Fibroblast of lung (primary cell): ENCODE measurements at places on chromosomes 3 and 15. TPM values are rescaled to one million over a fixed set of nuclear protein-coding genes. Genes with fewer than 3 reads are reported as not detected.

DNA sequence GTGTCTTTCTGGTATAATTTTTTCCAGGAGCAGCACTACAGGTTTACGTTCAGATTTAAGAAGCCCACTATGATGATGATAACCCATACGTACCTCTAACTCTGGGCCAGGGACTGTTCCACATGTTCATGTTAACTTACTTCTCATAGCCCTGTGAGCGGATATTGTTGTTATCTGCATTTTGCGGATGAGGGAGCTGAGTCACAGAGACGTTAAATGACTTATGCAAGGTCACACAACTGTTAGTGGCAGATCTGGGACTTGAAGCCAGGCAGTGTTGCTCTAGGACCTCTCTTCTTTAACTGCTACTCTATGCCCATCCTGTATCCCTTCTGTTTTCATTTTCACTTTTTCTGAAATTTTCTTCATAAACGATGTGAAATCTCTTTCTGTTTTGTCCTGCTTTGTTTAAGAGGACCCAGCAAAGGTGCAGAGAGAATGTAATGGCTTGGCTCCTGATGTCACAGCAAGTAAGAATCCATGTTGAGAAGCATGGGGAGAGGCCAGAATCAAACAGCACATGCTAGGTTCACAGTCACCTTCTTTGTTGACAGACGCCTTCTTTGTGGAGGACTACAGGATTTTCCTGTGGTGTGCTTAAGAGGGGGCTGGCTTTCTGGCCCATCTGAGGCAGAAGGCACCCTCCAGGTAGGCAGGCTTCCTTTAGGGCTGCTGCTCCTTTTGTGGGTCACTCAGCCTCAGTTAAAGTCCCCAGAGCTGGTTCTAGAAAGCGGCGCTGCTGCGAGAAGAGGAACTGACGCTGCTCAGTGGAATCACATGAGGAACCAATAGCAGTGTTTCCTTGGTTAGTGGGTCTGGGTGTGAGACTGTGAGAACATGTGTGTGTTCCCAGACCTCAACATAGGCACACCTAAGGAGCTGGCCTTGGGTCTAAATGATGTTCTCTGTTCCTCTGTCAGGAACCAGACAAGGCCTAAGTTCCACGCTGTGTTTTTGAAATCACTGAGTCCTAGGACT is 121.6 kb downstream of the TMEM108 start:
- H3K4me1 ChIP-seq = no peaks in the 10 kb centered on the region
- H3K27ac ChIP-seq = no peak overlapping the region
- no peaks in the 10 kb centered on the region for H3K27me3 ChIP-seq
- H3K36me3 ChIP-seq = no peaks in the 10 kb centered on the region
- no peak for DNase-seq
- H3K4me3 ChIP-seq = no peak overlapping the region

DNA sequence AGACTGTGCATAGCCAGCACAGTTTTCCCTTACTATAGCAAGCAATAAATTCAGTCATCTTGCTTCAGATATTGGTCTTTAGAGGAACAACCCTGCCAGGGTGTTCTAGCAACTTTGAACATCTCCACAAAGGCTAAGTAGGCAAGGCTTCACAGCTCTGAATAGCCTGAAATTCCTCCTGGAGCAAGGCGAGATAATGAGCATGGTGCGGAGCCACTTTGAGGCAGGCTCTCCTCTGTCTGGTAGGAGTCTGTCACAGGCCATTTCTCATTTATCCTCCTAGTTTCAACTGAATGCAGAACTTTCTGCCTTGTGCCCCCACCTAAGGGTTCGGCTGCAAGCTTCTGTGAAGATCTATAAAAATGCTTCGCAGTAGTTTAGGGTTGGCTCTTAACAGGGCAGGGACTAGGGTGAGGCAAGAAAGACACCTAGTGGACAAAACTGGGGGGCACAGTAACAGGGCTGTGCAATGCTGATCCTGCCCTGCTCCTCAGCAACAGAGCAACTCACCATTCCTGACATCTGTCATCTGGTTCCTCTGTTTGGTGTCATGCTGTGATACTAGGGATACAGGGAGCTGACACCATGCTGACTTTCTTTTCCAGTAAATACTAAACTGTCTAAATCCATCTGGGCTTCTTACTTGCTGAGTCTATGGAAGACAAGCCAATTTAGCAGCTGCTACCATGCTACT is 16.6 kb upstream of the EHHADH start:
- H3K4me3 ChIP-seq = no peak overlapping the region
- H3K27ac ChIP-seq = no peak overlapping the region
- peak; percentile 30 for DNase-seq
- H3K36me3 ChIP-seq = no peaks in the 10 kb centered on the region
- H3K4me1 ChIP-seq = no peaks in the 10 kb centered on the region
- no peaks in the 10 kb centered on the region for H3K27me3 ChIP-seq

- no peak overlapping the region for H3K27ac ChIP-seq
- H3K36me3 ChIP-seq = no peaks in the 10 kb centered on the region
- H3K4me1 ChIP-seq = no peaks in the 10 kb centered on the region
- no peaks in the 10 kb centered on the region for H3K27me3 ChIP-seq
These were observed 68.5 kb downstream of the CBLB start for GRCh38 chr3:105800320-105800719.

RYR3 gene
- total RNA-seq = 0.17 and 0.26 TPM in 2 replicates

GRCh38 chr3:55725681-55726500 is 238.8 kb upstream of the WNT5A start:
- H3K4me3 ChIP-seq = no peak overlapping the region
- DNase-seq = no peak
- no peaks in the 10 kb centered on the region for H3K36me3 ChIP-seq
- no peaks in the 10 kb centered on the region for H3K4me1 ChIP-seq
- peaks cover 4% of the 10 kb centered on the region for H3K27me3 ChIP-seq

ATR gene
- 17.0 and 21.6 TPM in 2 replicates for total RNA-seq

GRCh38 chr3:13506680-13507079 is 26.6 kb downstream of the HDAC11 start:
- H3K27me3 ChIP-seq = no peaks in the 10 kb centered on the region
- H3K27ac ChIP-seq = no peak overlapping the region
- no peak for DNase-seq
- H3K4me3 ChIP-seq = no peak overlapping the region
- no peaks in the 10 kb centered on the region for H3K36me3 ChIP-seq
- peaks cover 2% of the 10 kb centered on the region for H3K4me1 ChIP-seq

DNA sequence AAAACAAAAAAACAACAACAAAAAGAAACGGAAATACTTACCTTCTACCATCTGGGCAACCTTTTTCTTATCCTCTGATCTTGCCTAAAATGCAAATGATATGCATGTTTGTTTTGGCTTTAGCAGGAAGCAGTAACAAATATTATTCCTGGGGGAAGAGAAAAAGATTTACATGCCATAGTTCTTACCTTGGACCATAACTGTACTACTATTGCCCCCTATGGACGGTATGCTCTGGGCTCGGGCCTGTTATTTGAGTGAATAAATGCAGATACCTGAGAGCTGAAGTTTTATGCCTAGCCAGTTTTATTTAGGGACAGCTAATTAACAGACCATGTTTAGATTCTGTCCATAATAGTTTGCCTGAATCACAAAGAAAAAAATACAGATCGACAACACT is 12.6 kb upstream of the STARD5 start:
- H3K27ac ChIP-seq = no peak overlapping the region
- peaks cover 12% of the 10 kb centered on the region for H3K4me1 ChIP-seq
- H3K27me3 ChIP-seq = no peaks in the 10 kb centered on the region

- no peak overlapping the region for H3K4me3 ChIP-seq
- H3K27me3 ChIP-seq = no peaks in the 10 kb centered on the region
- no peak for DNase-seq
- H3K4me1 ChIP-seq = no peaks in the 10 kb centered on the region
- no peak overlapping the region for H3K27ac ChIP-seq
These were observed 35.5 kb upstream of the PLXNA1 start for GRCh38 chr3:126947429-126947828.

- peaks cover 17% of the 10 kb centered on the region for H3K4me1 ChIP-seq
- H3K27me3 ChIP-seq = no peaks in the 10 kb centered on the region
- DNase-seq = no peak
- H3K27ac ChIP-seq = peak overlapping the region; percentile 78
These were observed 296 bp downstream of the TPRA1 start for GRCh38 chr3:127590282-127590592.

PEX11A gene
- 11.7 and 15.9 TPM in 2 replicates for total RNA-seq

- DNase-seq = peak; percentile 69
- peaks cover 3% of the 10 kb centered on the region for H3K4me1 ChIP-seq
- no peaks in the 10 kb centered on the region for H3K36me3 ChIP-seq
- H3K4me3 ChIP-seq = no peak overlapping the region
- no peaks in the 10 kb centered on the region for H3K27me3 ChIP-seq
- no peak overlapping the region for H3K27ac ChIP-seq
These were observed 114.0 kb upstream of the OSTN start for GRCh38 chr3:191085091-191085490.

DNA sequence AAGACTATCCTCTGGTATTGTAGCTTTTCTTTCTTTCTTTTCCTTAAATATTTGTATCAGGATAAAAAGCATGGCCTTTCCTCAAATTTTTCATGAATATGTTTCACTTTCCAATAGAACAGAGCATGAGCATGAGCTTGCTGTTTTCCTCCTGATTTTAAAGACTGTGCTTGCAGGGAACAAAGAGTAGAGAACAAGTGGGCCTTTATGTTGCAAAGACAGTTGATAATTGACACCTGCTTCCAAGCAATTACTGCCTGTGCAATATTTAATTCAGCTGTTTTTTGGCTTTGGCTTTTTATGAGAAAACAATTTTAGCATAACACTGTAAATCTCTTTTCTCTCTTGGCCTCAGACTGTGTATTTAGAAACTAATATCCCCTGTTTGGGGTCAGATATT is 263.6 kb upstream of the AZI2 start:
- H3K4me1 ChIP-seq = no peaks in the 10 kb centered on the region
- H3K27ac ChIP-seq = no peak overlapping the region
- no peak for DNase-seq
- H3K27me3 ChIP-seq = no peaks in the 10 kb centered on the region
- no peak overlapping the region for H3K4me3 ChIP-seq

MRPL47 gene
- 26.2 and 27.6 TPM in 2 replicates for total RNA-seq

GRCh38 chr3:63972987-63973386 is 50.3 kb downstream of the PSMD6 start:
- H3K4me1 ChIP-seq = peaks cover 43% of the 10 kb centered on the region
- DNase-seq = no peak
- no peaks in the 10 kb centered on the region for H3K36me3 ChIP-seq

- DNase-seq = no peak
- no peak overlapping the region for H3K4me3 ChIP-seq
These were observed 51.3 kb downstream of the MYLK start for GRCh38 chr3:123832692-123833397.
